ENCODE measurements at places on chromosomes 5 and 9.

- DNase-seq, result peak; percentile 85
These were observed at the start of gene MYO10 for GRCh38 chr5:16936150-16936988. TSS of gene MYO10 (minus strand) at chr5:16936288. CDS start at chr5:16935808, 480 bp downstream.

DNA sequence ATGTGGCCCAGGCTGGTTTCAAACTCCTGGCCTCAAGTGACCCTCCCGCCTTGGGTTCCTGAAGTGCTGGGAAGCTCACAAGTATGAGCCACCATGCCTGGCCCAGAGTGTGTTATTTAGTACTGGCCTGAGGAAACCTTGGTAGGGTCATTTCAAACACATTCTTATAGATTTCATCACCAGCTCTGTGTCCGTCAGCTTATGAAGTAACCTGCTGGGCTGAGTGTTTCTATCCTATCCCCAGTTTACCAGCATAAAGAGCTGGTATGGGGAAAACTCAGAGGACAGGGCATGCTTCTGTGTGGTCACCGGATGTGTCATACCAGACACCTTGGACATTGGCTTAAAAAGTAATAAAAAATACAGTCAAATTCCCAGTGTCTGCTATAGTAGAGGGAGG is 45.3 kb downstream of the PTPN3 start:
- no peak for DNase-seq

DNA sequence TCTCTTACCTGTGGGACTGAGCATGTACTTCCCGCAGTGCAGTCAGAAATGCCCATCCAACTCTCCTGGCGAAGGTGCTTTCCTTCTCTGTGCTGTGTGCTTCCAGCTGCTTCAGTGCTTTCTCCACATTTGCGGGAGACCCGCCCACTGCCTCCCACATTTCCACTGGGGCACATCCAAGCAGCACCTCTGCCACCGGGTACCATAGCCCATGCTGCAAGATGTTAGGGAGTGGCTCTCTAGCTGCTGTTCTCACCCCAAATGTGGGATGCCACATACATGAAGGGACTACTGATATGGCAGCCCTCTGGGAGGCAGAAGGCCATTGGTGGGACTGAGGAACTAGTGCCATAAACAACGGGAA is 8.8 kb downstream of the DMAC1 start:
- DNase-seq, result no peak

DNA sequence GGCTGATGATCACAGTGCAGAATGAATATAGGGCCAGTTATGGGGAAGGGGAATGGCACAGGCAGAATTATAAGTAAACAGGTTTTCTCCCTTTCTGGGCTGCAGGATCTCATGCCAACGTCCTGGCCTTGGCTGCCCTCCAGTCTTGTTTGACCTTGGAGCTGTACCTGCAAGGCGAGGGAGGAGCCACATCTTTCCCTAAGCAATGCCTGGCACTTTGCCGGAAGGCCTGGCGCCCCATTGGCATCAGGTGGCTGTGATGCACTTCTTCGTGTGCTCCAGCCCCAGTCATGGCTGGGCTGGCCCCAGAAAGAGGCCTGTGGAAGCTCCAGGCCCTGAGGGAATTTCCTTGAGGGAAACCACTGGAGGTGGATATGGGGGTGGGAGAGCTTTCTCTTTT is 16.7 kb upstream of the IQGAP2 start:
- DNase-seq, result no peak

DNA sequence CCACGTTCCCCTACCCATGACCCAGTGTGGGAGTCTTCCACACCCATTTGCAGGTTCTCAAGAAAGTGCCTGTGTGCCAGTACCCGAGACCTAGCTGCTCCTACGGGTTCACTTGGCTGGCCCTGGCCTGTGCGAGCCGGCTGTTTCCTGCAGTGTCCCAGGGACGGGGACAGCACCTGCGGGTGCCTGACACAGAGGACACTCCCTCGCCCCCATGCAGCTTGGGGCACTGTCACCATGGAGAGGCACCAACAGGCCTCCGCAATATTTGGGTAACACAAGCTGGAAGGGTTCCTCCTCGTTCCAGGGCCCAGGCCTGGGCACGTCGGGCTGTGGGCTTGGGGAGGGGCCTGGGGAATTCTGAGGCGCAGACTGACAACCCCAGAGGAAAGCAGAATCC is 41.4 kb downstream of the DUSP1 start:
- no peak for DNase-seq

DNA sequence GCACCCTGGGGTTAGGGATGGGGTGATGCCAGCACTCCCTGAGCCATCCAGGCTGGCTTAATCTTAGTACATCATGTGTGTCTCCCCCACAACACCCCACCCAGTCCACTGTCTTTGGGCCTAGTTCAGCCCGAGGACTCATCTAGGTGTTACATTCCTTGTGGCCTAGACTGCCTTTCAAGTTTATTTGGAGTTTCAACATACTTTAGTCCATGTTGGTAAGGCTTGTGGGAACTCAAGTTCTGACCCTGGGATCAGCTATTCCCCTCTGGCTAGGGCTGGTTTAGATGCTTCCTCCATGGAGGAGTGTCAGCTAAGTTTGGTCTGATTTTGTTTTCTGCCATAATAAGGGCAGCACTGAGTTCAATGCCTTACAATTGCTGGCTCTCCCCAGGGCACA is 302.4 kb downstream of the SMARCA2 start:
- no peak for DNase-seq

DNA sequence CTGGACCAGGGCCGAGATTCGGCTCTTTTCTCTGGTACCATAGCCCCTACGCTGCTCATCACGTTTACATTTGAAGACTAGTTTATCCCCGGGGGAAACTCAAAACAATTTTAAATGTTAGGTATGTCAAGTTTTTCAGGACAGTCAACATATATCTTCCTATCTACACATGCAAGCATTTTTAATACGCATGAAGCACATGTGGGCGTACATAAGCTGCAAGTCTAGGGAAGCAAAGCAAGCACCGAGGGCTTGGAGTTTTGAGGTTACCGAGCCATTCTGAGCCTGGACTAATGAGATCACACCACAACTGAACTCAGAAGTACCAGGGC is 154.4 kb downstream of the AUH start:
- DNase-seq, result no peak

DNA sequence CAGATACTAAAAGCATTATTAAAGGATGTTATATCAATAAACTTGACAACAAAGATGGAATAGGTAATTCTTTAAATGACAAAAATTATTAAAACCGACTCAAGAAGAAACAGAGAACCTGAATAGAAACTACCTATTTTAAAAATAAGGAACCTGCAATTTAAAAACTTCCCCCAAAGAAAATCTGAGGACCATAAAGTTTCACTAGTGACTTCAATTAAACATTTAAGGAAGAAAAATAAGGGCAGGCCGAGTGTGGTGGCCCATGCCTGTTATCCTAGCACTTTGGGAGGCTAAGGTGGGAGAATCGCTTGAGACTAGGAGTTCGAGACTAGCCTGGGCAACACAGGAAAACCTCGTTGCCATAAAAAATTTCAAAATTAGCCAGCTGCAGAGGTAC is 99.6 kb downstream of the FANCC start:
- no peak for DNase-seq

DNA sequence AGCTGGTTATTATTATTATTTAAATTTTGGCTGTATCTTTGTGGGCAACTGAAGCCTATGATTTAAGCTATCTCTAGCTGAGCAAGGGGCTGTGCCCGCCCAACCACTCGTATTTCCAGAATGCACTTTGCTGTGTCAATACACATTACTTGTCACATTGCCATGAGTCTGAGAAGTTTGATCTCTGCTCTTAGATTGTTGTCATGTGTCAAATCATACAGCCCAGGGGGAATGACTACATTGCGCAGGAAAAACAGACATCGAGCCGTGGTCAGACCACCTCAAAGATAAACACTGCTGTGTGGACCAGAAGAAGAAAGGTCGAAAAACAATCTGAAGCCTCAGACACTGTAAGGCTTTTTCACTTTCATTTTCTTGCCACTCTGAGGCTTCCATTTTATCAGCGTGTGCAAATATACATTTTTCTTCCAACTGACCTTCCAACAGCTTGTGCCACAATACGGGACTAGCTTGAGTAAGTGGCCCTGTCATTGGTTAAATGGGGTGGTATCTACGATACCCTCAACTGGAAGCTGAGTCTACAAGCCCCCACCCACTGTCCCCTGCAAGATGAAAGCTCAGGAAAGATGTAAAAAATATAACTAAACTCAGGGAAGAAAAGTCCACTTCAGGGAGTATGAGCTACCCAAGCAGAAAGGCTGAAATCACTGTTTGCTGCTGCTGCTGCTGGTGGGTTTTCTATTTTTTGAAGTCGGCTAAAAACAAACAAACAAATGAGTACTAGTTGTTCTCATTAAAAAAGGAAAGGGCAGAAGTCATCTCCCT is 603.0 kb downstream of the BNC2 start:
- no peak for DNase-seq

- no peak for DNase-seq
These were observed 201.9 kb downstream of the PBX3 start for GRCh38 chr9:125948887-125949596.

- DNase-seq, result peak; percentile 14
These were observed 50.4 kb downstream of the CERT1 start for GRCh38 chr5:75460942-75461610.

DNA sequence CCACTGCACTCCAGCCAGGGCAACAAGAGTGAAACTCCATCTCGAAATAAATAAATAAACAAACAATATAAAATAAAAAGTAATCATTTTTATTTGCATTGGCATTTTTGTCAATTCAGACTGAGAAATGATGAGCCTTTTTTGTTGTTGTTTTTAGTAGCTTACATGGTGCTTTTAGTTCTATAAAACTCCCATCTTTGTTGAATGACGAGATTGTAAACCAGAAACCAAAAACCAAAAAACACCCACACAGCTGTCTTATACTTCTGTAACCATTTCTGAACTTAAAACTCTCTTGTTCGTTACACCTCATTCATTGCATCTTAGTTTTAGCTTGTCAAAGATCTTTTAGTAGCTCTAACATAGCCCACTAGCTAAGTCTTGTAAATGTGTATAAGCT is 44.7 kb downstream of the GGTA1 start:
- peak; percentile 25 for DNase-seq

DNA sequence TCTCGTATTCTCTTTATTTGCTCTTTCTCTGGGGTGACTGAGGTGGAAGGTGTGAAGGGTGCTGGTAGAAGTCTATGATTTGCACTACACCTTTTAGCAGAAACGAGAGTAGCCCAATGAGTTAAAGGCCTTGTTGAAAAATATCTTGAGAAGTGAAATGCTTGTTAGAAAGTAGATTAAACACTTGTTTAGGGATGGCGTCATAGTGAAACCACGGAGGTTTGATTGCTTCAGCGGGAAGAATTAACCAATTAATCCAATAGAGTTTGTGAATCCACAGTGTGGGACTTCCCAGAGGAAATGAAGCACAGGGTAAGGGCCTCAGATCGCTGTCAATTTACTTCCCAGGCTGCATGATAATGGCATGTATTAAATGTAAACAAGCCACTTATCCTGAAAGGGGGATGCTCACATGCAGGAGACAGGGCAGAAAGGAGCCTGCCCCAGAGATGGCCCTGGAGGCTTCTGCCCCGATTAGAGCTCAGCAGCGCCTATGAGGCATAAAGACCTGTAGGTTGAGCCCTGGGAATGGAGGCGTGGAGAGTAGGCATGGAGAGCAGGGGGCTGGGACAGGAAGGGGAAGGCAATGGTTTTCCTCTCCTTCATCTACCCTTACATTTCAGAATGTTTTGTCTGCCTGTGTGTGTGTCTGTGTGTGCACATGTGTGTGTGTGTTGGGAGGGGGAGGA is 1.5 kb downstream of the FAM170A start:
- no peak for DNase-seq

DNA sequence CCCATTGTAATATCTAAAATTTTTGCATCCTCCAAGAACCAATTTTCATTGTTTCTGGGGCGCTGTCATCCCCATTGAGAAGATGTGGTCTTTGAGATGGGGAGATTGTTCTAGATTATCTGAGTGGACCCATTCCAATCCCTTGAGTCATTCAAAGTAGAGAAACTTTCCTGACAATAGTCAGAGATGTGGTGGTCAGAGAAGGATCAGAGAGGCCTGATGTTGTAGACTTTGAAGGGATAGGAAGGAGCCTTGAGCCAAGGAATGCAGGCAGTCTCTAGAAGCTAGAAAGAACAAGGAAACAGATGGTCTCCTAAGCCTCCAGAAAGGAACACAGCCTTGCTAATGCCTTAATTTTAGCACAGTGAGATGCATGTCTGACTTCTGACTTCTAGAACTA is 80.4 kb downstream of the TEK start:
- DNase-seq, result no peak

DNA sequence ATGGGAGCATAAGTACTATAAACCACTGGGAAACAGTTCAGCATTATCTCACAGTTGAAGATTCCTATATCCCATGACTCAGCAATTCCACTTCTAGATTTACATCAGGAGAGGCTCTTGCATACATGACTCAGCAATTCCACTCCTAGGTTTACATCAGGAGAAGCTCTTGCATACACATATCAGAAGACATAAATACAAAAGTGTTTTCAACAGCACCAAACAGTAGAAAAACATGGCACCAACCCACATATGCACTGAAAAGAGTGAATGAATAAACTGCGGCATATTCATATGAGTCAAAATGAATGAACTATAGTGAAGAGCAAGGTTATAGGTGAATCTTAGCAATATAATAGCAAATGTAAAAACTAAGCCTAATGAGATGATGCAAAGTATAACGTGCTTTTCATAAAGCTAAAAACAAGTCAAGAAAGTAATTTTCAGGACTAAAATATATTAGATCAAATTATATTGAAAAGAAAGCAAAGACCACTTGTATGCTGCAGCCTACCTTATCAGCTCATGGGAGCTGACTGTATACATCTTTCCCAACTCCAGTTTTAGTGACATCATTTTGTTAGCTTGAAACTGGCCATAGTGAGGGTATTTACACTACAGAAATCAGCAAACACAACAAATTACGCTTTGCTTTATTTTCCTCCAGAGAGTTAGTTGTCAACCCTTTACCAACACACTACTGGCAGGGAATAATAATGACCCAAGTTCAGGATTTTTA is 95.8 kb downstream of the ANKRD18B start:
- DNase-seq, result no peak

GRCh38 chr5:12910641-12911040 is 1006.4 kb upstream of the CTNND2 start:
- DNase-seq, result no peak

- no peak for DNase-seq
These were observed 840.2 kb upstream of the C9orf72 start for GRCh38 chr9:28413471-28413870.

GRCh38 chr5:18023986-18024385 is 389.7 kb downstream of the TAF11L14 start:
- no peak for DNase-seq

- no peak for DNase-seq
These were observed 403.1 kb downstream of the TMEM232 start for GRCh38 chr5:110323357-110323756.

- DNase-seq, result peak; percentile 16
These were observed 396.9 kb downstream of the PDE4D start for GRCh38 chr5:59496524-59497134.

DNA sequence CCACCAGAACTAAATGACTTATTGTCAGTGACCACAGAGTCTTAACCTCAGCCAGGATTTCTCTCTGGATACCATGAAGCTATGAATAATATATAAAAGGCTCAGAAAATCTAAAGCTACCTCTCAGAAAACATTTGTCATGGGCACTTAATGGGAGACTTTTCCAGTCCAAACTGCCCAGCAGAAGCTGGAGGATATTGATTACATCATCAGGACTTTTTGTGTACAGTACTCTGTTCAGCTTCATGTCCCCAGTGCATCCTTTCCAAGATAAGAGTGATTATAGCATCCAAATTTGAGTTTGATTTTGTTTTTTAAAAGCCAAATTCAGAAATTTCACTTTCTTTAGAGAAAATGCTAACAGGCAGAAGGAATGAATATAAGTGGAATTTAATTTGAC is 123.9 kb upstream of the C6 start:
- no peak for DNase-seq

- DNase-seq, result no peak
These were observed 116.0 kb upstream of the TARS1 start for GRCh38 chr5:33324667-33325307.

- DNase-seq, result no peak
These were observed 5.2 kb upstream of the FBP1 start for GRCh38 chr9:94644543-94644942.
